ENCODE measurements at places on chromosomes 4 and X.

DNA sequence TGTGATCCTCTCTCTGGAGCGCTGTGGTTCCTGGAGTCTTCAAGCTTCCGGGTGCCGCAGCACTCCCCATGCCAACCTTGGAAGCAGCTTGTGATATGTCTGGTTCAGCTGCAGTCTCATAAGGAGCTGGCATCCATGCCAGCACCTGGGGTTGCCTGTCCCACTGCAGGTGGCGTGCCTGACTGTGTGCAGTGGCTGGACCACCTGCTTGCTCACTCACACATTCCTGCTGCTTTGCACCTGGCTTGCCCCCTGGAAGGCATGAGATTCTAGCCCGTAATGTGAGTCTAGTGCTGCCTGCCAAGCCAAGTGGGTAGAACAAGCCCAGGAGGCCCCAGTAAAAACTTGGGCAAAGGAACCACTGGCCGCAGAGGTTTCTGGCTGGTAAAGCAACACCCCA, 687.2 kb upstream of the AADAT start:
- DNase-seq: no peak

GRCh38 chr4:137660211-137660610, 127.9 kb upstream of the PCDH18 start:
- no peak for DNase-seq

GRCh38 chr4:176034936-176035335, 30.7 kb upstream of the WDR17 start:
- no peak for DNase-seq

DNA sequence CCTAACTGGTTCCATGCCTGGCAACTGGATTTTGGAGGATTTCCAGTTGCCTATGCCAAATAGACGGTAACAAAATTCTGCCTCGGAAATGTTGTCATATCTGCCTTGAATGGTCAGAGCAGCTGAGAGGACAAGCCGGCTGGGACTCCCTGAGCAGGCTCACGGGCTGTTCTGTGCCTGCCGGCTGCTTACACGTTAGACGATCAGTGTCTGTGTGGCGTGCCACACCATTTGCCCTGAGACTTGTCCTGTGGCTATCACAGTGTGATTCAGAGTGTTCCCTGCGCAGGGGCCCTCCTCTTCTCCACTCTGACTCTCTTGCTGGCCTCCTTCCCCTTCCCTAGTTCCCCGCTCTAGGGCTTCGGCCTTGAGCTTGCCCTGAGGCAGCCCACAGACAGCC, 42.4 kb downstream of the RAI2 start:
- no peak for DNase-seq

DNA sequence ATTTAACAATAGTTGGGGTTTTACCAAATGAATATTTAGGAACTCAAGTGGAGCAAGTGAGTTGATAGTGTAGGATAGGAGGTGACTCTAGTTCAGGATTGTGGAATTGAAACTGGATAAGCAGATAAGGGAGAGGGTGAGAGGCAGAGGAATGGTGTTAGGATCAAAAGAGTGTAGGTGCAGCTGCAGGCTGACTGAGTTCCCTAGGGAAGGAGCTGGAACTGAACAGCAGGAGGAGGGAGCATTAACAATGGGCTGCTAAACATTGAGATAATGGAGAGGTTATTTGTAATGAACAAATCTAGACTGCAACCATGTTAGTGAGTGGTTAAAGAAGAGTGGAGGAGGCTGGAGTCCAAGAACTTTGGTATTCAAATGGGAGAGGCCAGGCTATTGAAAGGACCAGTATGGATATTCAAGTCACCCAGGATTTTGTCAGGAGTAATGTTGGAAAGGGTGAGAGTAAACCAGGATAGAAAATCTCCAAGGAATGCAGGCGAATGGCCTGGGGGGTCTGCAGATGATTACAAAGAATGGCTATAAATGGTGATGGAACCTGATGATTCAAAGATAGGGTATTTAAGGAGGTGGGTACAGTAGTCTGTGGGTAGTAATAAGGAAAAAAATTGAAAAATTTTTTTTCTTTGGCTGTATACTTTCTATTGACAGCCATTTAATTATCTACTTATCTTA, 497.1 kb upstream of the TENM3 start:
- DNase-seq: no peak

GRCh38 chrX:80807606-80807991, 2.1 kb downstream of the BRWD3 start:
- no peak for DNase-seq

DNA sequence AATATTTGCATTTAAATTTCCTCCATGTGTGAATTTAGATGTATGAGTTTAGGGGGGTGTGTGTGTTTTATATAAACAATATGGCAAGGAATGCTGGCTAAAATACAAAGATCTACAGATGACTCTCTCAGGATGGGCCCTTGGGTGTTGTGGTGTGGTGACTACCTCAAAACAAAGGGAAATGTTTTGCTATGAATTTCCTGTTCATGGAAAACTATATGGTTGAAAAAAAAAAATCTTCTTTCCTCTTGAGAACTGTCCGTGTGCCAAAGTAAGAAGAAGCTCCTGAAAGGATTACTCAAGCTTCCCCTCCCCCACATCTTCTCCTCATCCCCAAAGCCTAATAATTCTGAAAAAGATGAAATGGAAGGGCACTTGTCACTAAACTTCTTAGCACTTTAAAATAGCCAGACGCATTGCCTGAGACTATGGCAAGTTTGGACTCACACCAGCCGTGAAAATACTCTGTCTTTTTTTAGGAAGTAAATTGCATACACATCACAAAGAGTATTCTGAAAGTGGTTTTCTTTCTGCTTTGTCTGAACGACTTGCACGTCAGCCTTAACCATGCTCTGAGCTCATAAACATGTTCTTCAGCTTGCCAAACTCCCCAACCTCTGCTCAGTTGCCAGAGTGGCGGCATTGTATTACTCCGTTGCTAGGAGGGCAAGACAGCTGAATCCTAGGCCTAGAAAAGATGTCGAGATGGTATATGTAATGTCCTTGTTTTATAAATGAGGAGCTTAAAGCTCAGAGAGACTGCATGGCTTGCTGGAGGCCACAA, 250.4 kb upstream of the JADE1 start:
- DNase-seq: no peak

GRCh38 chrX:47198026-47198686, 4.5 kb downstream of the UBA1 start:
- DNase-seq: no peak

DNA sequence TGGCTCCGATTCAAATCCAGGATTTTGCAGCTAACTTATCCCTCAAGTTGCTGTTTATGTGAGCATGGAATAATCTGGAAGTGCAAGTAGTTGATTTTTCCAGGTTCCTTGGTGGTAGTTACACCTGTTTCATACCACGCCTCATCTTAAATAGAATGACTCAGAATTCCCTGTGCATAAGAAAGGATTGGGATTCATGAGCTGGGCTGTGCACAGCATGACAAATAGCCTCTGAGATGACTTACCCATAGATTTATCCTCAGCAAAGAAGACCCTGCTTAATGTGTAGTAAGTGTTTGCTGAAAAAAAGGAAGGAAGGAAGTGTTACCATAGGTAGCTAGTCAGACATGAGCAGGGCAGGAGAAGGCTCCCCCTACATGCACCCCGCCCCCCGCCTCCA, 777.7 kb upstream of the ADGRL3 start:
- no peak for DNase-seq

DNA sequence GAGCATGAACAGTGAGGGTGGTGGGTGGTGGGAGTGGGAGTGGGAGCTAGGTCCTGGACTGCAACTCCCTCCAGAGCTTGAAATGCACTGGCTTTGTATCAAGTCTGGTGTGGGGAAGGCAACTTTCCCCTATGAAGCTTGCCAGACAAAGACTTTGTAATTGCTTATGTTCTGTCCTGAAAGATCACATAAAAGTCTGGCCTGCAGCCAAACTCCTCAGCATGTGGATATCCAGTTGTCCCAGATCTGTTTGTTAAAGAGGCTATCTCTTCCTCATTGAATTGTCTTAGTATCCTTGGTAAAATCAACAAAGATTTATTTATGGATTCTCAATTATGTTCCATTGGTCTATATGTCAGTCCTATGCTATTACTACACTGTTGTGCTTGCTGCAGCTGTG, 607.9 kb downstream of the GLUD2 start:
- DNase-seq: no peak

DNA sequence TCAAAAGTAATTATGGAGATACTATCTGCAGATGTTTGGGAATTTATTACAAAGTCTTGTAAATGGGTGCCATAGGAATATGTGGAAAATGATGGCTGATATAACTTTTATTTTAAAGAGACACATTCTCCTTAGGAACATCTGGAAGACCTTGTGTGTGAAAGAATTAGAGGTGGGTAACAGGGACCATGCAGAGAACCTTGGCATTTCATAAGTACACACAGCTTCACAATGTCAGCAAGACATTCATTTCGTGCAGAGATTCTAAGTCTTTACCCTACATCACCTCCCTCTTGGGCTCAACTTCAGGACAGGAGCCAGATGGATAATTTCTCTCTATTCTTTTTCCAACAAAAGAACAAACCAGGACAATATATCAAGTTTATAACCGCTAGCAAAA, 458.1 kb upstream of the INTU start:
- no peak for DNase-seq

DNA sequence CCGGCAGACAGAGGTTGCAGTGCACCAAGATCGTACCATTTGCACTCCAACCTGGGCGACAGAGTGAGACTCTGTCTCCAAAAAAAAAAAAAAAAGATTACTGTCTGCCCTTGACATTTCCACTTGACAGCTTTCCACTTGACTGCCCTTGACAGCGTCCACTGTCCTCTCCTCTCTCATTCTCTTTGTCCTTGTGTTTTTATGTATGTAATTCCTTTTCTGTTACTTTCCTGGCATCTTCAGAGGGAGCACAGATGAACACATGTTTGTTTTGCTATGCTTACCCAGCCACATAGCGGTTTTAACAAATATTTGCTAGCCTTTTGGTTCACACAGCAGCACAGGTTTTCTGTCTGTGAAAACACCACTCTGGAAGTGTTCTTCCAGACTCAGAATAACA, 26.2 kb downstream of the SYAP1 start:
- no peak for DNase-seq

- no peak for DNase-seq
Measured at GRCh38 chrX:39152106-39152649, 350.9 kb downstream of the MID1IP1 start.

DNA sequence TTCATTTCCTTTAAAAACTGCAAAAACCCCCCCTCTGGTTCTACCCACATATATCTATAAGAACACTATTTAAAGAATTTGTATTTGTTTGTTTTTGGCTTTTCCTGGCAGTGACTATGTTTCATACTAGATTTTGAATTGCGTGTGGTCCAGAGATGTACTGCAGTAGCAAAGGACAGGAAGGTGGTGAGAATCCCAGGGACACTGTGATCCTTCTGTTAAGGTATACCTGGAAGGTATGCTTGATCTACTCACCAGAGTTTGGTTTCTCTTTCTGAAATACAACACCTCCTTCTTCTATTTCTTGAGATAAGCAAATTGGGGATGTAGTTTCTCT, 129.6 kb upstream of the RASGEF1B start:
- no peak for DNase-seq

DNA sequence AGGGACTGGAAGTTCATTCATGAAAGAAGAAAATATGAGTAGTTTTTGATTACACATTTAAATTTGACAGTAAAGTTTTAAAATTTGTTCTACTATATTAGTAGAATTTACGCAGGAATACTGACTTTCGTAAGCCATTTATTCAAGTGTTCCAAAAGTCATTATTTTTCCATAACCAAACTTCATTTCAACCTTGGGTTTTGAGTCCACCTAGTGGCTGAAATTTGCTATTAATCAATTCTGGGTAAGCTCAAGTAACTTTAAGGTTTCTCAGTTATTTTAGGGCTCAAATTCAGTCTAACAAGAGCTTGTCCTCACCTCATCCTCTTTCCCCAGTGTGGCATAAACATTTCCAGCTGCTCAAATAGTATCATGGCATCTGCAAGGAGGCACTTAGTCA, 175.4 kb downstream of the SH3BGRL start:
- no peak for DNase-seq

DNA sequence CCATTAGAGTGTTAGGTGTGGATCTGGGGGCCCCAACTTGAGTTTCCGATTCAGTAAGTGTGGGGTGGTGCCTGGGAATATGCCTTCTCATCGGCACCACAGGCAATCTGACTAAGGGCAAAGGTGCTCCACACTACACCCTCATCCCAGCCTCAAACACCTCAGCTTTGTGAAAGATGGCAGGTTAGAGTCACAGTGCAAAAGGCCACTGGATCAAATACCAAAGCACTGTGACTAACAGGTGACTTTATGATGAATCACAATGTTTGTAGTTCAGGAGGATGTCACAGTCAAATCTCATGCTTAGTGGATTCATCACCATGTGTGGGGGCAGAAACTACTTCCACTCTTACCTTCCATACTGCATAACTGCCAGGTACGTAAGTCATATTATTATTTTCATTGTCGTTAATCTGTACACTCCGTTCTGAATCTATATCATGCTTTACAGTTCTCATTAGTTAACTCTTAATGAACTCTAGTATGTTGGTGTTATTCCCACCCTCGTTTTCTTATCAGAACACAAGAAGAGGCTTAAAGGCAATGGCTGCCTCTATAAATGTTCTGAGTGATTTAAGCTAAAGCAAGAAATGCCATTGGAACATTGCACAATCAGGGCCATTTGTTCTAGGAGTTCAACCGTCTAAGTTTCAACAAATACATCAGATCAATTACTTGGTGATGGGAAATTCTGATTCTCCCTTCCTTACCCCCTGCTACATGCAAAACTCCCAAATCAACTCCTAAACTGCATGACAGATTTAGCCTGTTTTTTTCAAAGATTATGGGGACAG, 50.2 kb downstream of the PRKG2 start:
- no peak for DNase-seq

DNA sequence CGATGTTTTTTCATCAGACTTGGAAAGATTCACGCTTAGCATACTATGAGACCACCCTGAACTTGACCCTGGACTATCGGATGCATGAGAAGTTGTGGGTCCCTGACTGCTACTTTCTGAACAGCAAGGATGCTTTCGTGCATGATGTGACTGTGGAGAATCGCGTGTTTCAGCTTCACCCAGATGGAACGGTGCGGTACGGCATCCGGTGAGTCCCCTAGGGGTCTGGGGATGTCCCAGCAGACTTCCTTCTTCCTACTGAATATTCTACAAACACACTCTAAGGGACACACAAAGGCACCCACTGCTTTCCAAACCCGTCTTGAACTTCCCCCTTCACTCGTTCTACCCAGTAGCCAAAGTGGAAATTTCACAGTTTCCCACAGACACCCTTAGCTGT, 9.3 kb downstream of the GABRQ start:
- no peak for DNase-seq

DNA sequence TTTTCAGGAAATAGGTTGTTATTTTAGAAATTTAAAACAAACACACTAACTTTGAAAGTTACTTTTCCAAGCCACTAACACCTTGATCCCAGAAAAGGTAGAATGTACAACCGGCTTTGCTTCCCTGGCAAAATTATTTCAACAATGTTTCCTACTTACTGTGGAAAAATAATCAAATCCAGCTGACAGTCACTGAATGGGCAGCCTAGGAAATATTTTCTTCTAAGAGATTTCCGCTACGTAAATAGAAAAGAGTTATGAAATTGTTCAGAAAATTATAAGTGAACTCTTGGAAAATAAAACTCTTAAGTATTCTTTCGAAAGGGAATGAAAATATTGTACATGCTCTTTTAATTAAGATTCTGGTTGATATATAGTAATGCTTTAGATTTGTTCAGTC, 195.7 kb downstream of the GASK1B start:
- no peak for DNase-seq

GRCh38 chr4:40572692-40573310, 56.9 kb downstream of the RBM47 start:
- no peak for DNase-seq

GRCh38 chrX:123392921-123393320, 208.8 kb downstream of the GRIA3 start:
- no peak for DNase-seq
